ENCODE measurements at places on chromosomes 4 and X.

DNA sequence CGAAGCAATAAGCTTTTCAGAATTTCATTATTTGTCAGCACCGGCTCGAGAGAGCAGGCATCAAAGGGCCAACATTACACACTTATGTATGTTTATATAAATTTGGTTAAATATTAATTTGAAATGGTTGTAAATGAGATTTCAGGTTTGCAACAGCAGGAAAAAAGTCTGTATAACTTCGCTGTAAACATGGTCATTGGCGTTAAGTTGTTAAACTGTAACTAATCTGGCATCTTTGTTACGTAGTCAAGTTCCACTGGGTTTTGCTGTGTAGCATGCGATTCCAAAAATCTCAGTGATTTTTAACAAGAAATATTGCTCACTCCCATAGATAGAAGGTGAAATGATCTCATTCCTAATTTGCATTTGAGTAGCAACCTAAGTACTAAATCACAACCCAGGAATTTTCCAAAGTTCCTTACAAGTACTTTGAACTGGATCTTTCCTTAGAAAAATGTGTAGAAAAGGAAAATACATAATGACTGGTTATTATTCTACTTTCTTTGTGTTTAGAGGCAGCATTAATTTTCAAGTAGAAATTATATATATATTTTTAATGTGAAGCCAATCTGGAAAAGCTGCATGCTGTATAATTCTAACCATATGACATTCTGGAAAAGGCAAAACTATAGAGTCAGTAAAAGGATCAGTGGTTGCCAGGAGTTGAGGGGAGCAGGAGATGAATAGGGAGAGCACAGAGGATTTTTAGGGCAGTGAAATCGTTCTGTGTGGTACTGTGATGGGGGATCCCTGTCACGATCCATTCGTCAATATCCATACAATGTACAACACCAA, 222.1 kb downstream of the CBR4 start:
- peak; percentile 58 for DNase-seq

DNA sequence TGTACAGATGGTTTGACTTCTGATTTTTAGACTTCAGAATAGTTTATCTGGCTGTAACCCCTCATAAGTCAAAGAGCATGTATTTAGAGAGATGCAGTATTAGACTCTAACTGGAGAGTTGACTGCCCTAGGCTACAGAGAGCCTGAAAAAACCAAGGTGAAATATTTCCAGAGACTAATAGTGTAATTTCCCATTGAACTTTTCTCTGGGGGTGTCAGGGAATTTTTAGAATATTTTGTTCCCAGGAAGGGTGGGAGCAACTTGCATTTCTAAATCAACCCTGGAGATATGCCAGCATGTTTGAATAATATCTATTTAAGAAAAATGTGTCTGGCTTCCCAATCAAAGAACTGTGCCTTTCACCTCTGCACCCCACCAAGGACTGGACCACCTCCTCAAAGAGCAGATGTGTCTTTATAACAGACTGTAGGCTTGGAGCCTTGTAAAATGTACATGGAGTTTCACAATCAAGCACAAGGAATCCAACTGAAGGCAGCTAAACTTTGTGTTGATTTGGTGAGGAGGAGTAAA, 2.0 kb downstream of the ANXA3 start:
- DNase-seq = no peak

DNA sequence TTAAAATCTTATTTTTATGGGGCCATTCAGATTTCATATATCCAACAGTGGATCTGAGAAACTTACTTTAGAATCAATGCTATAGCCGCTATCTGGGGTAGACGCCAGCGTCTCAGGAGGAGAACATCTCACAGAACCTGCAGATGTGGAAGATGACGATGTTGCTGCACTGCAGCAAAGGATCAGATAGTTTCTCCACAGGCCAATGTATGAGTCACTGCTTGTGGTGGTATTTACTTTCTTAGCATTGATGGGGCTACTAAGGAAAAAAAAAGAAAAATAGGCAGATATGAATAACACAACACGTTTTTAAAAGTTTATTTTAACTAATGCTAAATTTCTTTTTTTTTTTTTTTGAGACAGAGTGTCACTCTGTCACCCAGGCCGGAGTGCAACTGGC, 85.9 kb downstream of the ZAR1 start:
- peak; percentile 32 for DNase-seq

- DNase-seq = no peak
Measured at GRCh38 chrX:17053502-17053901, 107.0 kb downstream of the REPS2 start.

DNA sequence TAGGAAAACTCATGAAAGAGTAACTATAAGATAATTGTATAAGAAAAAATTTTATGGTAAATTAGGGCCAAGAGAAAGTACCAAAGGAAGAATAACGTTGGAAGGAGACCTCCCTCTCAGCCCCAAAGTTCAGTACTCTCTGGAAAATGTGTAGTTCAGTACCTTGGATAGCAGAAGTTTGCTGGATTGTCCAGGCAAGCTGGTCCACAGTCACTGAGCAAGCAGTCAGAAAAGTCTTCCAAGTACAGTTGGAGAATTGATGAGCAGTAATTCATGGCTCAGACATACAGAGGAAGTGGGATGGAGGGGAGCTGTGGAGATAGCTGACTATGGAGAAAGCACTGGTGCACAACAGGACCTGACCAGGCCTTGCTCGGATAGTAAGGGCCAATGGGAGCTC, 598.2 kb upstream of the NDST4 start:
- DNase-seq = no peak

DNA sequence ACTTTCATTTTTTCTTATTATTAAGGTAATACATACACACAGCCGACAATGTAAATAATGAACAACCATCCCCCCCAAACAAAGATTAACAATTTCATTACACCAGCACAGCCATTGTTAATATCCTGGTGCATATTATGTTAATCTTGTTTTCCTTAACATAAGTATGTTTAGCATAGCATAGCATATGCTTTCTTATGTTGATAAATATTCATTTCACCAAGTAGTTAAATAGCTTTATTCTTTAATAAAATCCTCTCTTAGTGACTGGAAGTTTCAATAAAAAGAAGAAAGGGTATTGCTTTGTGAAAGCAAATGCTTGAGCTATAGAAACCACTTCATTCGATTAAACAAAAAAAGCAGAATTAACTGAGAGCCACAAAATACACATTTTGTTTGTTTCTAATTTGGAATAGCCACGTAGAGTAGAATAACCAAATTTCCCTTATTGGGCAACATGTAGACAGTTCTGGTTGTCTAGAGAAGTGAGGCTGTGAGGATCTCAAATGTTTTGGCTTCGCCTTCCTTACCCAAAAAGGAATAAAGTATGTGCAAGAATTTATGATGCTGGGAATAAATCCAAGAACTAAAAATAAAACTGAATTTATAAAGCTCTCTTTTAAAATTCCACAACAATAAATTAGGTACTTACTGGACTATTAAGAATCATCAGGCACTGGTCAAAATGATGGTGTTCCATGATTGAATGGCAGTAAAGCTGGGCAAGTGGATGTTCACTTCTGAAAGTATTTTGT, 118.0 kb downstream of the PDE5A start:
- no peak for DNase-seq

DNA sequence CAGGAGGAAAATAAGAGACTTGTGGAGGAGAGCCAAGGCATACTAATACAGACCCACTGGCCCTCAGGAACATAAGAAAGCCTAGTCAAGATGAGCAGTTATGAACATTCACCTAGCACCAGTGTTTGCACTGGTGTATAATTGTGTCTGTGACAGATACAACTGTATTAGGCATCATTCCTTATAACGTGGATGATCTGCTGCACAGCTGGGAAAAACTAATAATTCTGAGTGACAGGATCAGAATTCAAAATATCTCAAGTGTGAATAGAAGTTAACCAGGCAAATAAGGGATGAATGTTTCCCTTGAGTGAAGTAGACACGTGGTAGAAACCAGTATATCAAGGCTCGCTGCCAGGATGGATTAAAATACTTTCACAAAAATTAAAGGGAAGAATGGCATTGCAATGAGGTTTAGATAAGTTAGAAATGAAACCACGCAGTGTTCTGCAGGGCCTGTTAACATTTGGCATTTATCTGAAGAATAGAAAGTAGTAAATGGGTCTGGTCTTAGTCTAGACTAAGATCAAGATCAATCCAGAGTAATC, 325.9 kb downstream of the EPHA5 start:
- DNase-seq = peak; percentile 0

GRCh38 chr4:94548571-94548970, 96.8 kb downstream of the PDLIM5 start:
- peak; percentile 91 for DNase-seq

- DNase-seq = no peak
Measured at GRCh38 chr4:6157926-6158325, 42.4 kb downstream of the JAKMIP1 start.

DNA sequence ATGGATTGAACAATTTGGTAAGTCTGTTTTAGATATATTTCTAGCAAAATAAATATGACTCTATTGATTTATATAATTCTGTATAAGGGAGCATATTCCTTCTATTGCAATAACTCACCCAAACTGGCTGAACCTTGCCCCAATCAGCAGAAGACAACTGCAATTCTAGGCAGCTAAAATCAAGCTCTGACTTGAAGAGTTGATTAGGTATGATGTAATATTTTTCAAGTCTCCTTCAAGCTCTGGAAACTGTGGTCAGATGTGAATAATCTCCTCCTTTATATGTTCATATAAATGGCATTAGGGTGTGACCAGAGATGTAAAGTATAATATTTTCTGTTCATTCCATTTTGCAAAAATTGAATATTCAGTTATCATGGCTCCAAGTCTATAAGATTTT, 8.2 kb downstream of the RASSF6 start:
- DNase-seq = no peak

DNA sequence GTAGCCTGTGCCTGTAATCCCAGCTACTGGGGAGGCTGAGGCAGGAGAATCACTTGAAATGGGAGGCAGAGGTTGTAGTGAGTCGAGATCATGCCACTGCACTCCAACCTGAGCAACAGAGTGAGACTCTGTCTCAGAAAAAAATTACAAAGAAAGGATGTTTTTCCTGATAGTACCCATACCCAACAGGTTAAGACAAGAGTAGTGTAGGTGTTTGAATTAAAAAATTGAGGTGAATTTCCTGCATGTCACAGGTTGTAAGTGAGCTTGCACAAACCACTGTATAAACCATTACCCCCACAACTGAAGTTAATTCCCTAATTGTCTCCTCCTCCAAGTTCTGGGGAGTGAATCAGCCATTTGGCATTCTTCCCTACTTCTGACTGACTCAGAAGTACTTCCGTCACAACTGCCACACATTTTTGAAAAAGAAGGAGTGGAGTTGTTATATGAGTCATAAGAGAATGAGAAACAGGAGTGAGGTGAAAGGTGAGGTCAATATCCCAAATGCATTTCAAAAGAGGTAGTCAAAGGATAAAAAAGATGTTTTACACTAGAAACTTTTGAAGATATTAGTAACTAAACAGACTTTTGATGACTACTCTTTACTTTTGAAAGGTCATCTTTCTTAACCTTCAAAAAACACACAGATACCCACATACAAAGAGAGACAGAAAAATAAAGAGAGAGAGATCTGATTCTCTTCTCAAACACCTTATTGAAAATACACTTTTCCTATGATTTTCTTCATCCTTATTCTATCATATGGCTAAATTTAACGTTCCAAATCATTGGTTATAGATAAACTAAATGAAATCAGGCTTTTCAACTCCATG, 134.5 kb downstream of the BTC start:
- peak; percentile 97 for DNase-seq

- DNase-seq = no peak
Measured at GRCh38 chr4:37780444-37781130, 45.9 kb upstream of the PGM2 start.

DNA sequence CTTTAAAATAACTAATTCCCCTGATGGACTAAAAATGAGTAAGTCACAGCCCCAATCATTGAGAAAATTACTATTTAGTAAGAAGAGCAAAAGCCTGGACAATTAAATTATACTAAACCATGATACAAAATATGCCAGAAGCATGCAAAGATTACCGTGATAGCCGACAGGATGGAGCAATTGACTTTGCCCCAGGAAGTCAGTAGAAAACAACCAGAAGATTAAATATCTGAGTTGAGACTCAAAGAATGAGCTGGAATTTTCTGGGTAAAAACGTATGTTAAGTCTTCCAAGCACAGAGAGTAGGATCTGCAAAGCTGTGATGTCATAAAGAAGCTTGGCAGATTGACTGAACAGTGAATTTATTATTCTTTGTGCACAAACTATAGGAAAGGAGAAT, 816.1 kb upstream of the TENM3 start:
- no peak for DNase-seq

DNA sequence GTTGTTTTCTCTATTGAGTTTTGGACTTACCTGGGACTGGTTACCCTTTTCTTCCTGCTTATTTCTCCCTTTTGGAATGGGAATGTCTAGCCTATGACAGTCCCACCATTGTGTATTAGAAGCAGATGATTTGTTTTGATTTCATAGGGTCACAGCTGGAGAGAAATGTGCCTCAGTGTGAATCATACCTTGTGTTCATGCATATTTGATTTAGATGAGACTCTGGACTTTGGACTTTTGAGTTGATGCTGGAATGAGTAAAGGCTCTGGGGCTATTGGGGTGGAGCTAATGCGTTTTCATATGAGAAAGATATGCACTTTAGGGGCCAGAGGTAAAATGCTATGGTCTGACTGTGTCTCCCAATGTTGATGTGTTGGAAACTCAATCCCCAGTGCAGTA, 30.5 kb upstream of the TEX13C start:
- DNase-seq = peak; percentile 3

DNA sequence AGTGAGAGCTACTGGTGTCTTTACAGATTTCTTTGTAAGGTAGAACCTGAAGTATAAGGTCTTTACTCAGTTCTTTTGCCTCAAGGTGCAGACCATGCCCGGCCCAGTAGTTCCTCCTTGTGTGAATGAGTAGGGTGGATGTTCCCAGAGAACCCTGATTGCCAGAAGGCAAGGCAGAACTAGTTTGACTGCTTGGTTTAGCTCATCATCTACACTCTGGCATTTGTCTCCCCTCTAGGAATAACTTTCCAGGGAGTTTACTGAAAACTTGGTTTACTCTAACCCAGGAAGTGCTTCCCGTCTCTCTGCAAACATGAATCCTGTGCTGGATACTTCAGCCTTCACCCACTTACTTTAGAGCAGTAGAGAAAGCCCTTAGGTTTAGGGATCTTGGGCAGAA, 29.1 kb downstream of the MCUB start:
- DNase-seq = no peak

DNA sequence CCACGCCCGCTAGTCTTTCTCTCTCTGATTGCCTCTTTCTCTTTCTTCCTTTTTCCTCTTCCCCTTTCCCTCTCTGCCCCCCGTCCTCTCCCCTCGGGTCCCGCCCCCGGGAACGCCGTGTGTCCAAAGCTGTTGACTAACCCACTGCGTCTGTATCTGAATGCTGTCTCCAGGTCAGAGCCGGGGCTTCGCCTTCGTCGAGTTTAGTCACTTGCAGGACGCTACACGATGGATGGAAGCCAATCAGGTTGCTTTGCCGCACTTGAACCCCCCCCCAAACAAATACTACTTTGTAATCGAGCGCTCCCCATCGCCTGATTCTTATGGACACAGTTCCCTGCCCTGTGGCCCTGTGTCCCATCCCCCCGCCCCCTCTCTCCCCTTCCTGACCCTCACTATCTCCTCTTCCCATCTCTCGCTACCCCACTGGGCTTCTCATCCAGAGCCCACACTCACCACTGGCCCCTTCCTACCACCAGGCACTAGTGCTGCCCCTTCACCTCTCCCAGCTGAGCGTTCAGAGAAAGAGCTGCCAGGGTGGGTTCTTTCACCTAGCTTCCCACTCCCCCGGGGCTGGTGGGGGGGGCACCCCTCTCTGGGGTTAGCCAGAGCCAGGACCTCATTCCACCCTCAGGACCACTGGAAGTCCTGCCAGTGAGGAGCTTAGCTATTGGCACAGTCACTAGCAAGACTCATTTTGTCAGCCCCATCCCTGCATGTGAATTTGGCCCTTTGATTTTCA, 18.6 kb upstream of the UBA1 start:
- no peak for DNase-seq

- DNase-seq = no peak
Measured at GRCh38 chr4:145814246-145814645, 124.4 kb downstream of the ZNF827 start.

Data from M059J (cell line).